Cardiac fibroblast (primary cell): ENCODE measurements at places on chromosomes 13 and 19.

- DNase-seq = no peak
These were observed 3.0 kb downstream of the NFIX start for GRCh38 chr19:12997967-12998940.

- no peak for DNase-seq
These were observed 680.1 kb downstream of the UQCRFS1 start for GRCh38 chr19:28532765-28533341.

DNA sequence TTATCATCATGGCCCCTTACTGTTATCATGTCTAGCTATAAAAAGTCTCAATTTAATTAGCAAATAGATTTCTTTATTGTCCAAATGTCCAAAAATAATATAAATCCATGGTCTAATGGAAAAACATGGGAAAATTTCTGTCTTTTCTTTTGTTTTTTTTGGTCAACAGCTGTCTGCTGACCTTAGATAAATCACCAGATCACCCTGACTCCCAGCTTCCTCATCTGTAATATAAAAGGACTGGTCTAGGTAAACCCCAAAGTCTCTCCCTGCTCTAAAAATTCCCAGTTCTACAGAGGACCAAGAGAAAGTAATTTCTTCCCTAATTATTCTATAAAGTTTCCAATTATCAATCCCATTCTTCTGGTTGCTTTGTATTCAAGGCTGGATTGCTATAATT lies 30.7 kb upstream of the RCBTB2 start:
- DNase-seq = no peak

DNA sequence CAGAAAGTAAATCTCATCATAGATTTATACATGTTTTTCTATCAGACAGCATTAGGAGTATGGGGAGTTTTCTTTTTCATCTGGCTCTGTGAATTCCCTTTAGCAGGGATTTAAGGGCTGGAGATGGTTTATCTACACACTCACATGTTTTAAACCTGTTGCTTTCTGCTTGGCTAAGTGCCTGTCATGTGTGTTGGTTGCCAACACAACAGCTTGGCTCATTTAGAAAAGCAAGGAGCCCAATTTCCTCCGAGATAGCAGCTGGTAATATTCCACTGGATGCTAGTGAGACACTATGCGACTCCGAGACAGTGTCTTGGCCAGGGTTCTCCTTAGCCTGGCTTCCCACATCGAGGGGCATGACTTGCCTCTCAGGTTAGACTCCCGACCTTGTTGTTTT lies 83.3 kb downstream of the KLF5 start:
- DNase-seq = peak; percentile 25

DNA sequence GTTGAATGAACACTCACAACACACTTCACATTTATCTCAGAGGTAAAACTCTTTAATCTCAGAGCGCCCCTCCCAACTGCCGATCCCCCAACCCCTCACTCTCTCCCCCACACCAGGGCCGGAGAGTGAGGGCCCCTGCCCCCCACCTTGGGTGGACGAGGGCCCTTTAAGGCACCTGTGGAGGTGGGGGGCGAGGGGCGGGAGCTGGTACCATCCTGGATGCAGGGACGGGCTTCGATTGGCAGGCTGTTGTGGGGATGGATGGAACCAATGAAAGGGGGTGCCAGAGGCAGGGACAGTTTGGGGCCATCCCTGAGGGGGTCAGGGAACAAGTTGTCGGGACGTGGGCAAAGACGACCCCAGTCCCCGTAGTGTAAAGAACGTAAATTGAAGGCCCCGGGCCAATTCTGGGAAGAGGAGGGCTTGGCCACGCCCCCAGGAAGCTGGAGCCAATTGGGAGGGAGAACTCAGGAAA lies 1.7 kb upstream of the PNKP start:
- no peak for DNase-seq

GRCh38 chr13:97715763-97716162 lies 237.7 kb upstream of the IPO5 start:
- DNase-seq = peak; percentile 29

DNA sequence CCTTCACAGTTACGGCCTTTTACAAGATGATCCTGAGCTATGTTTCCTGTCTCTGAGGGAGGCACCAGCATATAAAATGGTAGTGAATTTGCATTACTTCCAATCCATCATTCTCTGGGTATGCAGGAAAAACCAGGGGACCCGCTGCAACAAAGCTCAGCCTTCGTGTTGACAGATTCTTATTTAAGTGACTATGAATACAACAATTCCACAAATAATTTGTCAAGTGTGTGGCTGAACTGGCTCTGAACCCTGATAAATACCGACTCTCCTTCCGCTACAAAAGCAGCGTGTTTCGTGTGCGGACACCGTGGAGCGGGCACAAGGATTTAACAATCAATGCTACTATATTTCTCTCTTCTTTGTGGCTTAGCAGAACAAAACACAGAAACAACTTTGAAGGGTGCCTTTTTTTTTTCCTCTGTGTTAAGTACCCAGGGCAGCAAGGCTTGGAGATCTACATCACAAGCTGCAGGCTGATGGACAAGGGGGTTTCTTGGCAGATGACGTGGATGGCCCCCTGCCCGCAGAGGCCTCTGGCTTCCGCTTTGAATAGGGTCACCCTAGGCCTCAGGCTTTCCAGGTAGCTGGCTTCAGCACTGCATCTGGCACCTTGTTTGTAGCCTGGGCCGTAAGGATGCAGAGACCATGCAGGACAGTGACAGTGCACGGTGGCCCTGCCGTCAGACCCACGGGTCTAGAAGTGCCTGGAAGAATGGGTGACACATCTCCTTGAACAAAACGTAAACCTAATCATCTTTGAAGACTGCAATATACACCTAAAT lies 280.5 kb upstream of the TSHZ3 start:
- DNase-seq = no peak

GRCh38 chr13:92300651-92301050 lies 902.2 kb downstream of the GPC5 start:
- DNase-seq = peak; percentile 18

GRCh38 chr19:15526408-15526807 lies 18.1 kb downstream of the CYP4F22 start:
- DNase-seq = no peak
